SJCRH30 (cell line): ENCODE measurements at places on chromosomes 3 and 15.
A peak's percentile ranks its signal among the peaks of the same experiment; 100 is the strongest.

DNA sequence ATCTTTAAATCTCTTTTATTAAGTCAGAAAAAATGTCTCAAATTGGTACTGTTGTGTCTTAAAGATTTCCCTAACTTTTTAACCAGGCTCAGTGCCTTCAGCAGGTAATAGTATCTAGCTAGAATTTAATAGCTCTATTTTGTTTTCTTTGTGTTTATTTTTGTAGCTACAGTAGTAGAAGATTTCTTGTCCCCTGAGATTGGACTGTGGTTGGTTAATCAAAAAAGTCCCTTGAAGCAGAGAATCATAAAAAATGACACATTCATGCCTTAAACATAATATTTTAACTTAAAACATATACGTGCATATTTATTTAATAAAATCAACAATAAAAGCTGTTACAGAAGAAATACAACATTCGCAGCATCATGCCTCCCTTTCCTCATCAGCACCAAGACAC, 102.8 kb downstream of the EEFSEC start:
- no peak for DNase-seq

- no peak for DNase-seq
Measured at GRCh38 chr3:143526011-143526545, 322.2 kb downstream of the SLC9A9 start.

- DNase-seq: peak; percentile 82
Measured at GRCh38 chr3:129625072-129625874, 18.8 kb upstream of the PLXND1 start.

- DNase-seq: no peak
Measured at GRCh38 chr3:9501226-9501625, 52.4 kb downstream of the LHFPL4 start.

DNA sequence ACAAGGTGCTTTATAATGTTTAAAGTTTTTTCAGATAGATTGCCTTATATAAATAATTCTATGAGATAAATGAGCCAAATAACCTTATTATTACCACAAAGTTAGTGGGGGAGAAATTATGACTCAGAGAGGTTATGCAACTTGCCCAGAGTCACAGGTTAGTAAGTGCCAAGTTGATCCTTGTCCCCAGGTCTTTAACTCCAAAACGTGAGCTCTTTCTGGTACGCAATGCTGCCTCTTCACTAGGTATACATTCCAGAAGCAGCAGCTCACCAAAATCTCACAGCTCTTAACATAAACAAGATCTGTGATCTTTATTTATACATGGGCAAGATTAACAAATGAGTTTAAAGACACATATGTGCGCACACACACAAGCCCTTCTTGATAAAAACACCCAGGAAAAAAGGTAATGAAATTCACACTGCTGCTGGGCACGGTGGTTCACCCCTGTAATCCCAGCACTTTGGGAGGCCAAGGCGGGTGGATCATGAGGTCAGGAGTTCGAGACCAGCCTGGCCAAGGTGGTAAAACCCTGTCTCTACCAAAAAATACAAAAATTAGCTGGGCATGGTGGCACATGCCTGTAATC, 59.8 kb upstream of the NR2F2 start:
- DNase-seq: no peak

DNA sequence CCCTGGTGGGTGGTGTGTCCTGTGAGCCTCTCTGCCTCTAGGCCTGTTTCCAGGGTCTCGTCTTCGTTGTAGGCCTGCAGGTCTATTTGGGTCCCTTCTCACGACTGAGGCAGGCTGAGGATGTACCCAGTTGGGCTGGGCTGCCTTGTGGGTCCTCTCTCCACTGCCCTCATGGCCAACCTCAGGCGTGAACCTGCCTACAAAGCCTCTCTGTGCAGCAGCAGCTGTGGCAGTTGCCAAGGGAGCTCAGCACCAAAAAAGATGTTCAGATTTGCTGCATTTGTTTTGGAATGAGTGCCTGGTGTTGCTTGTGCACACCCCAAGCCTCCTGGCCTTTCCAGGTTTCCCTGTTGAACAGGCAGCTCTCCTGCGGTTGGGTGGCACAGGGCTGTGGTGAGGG, 13.4 kb downstream of the KLF13 start:
- DNase-seq: no peak

GRCh38 chr3:3189102-3189727, 9.7 kb upstream of the CRBN start:
- DNase-seq: no peak

GRCh38 chr15:46622851-46623250, 988.0 kb downstream of the SQOR start:
- no peak for DNase-seq

GRCh38 chr3:124395584-124396338, 334.5 kb upstream of the UMPS start:
- DNase-seq: peak; percentile 87

DNA sequence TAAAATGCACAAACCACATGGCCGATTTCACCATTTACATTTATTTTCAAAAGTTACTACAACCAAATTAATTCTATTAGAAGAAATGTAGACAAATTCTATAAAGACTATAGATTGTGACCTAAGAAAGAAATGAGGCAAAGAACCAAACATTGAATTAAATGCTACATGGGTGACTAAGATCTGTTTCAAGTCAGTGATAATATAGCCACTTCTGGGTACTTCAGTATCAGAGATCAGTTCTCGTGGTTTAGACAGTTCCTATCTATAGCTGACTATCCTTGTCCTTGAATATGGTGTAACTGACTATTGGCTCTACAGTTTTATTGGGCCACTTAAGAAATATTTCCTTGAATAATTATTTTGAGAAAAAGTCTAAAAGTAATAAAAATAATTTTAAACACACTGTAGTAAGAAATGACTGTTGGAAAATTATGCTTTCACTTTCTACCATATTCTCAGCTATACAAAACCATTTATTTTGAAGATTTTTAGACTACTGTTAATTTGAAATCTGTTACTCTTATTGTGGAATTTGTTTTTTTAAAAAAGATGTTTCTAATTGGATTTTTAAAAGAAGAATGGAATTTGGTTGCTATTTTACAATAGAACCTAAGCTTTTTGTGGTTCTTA, 14.1 kb downstream of the KCNMB3 start:
- no peak for DNase-seq

- DNase-seq: no peak
Measured at GRCh38 chr3:83453056-83453455, 1505.7 kb upstream of the CADM2 start.

DNA sequence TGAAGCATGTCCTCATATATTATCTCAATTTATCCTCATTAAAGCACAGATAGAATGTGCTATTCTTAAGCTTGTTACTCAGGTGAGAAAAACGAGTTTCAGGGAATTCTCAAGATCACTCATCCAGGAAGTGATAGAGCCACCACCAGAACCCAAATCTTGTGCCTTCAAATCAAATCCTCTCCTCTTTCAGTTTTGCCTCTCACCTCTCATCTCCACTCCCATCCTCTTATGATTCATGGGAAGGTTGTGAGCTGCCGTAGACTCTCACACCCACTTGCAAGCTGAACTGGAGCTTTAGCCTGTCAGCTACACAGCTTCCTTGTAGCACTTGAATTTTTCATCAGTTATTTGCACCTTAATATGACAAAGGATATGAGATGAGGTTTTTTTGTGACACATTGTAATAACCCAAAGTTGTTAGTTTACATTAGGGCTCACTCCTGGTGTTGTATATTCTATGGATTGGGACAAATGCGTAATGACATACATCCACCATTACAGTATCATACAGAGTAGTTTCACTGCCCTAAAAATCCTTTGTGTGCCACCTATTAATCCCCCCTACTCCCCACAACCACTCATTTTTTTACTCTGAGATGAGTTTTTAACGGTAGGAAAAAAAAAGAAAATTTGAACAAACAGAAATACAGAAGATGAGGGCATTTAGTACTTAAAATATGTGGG, 25.7 kb downstream of the GPR15 start:
- no peak for DNase-seq

- DNase-seq: no peak
Measured at GRCh38 chr15:60390231-60390630, 7.6 kb downstream of the ANXA2 start.

DNA sequence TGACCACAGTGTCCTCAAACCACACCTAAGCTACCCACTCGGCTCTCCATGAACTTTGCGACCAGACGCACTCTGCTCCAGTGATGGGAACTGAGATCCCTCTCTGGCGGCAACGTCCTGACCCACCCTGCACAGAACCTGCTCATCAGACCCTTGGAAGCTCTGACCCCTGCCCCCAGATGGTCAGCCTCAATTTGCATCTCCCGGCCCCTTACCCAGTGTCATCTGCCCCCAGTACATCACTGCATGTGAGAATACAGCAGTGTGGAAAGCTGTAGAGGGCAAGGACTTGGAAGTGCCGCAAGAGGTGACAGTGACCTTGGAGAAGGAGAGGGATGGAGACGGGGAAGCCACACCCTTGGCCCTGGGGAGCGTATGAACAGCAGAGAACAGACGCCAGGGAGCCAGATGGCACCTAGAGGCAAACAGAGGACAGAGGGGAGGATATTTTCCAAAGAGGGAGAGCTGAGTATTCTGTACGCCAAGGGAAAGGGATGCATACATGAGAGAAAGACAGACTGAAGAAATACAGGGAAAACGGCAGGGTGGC, 192.0 kb downstream of the XXYLT1 start:
- no peak for DNase-seq

DNA sequence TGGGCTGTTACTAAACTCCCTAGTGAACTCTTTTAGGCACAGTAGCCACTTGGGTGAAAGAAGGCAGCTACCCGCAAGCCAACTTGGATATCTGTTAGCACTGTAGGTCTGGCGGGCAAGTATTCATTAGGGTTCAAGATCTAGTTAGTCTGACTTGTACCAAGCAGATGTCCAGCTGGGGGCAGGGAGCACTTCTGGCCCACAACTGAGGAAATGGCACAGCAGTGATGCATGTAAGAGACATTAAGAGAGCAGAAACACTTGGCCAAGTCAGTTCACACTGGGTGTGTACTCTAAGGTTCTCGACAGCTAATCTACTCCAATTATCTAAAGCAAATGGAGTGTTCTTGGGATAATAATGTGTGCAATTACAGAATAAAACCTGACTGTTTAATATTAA, 131.7 kb downstream of the CTNNB1 start:
- no peak for DNase-seq

DNA sequence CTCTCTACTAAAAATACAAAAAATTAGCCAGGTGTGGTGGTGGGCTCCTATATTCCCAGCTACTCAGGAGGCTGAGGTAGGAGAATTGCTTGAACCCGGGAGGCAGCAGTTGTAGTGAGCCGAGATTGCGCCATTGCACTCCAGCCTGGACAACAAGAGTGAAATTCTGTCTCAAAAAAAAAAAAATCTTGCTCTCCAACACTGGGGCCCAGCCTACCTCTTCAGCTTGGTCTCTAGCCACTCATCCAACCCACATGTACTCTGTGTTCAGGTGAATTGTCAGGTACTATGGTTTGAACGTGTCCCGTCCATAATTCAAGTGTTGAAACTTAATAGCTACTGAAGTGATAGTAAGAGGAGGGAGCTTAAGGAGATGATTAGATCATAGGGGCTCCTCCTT, 22.4 kb upstream of the RAB7A start:
- DNase-seq: no peak

- DNase-seq: peak; percentile 30
Measured at GRCh38 chr15:44882499-44882968, 74.0 kb upstream of the TERB2 start.

DNA sequence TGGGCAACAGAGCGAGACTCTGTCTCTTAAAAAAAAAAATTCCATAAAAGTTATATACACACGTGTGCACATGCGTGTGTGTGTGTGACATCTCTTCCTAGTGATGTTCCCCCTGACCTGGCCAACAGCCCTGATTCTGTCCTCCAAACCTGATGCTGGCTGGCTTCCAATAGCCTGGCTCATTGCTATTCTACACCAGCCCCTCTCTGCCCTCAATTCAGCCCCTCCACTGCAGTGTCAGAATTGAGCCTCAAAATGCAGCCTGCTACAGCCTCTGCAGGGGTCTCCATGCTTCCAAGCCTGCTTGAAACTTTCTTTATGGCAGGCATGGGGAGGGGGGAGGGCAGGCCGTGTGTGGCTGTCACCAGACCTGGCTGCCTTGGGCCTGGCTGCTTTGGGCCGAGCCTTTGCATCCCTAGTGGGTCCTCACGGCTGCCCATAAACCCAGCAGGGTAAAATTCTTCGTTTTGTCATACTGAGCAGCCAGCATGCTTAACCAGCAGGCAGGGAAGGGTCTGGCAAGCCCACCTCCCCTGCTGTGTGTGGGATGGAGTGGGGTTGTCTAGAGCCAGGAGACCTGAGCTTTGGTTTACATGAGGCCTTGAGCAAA, 22.7 kb upstream of the DOCK3 start:
- DNase-seq: no peak

DNA sequence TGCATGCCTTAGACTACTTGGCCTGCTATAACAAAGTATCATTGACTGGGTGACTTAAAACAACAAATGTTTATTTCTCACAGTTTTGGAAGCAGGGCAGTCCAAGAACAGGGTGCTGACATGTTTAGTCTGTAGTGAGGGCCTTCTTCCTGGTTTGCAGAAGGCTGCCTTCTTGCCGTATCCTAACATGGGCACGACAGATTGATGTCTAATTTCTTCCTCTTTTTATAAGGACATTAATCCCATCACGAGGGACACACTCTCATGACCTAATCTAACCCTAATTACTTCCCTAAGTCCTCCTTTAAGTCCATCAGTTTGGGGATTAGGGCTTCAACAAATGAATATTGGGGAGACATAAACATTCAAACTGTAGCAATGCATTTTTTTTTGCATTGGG, 10.9 kb upstream of the GOLGA8B start:
- no peak for DNase-seq

DNA sequence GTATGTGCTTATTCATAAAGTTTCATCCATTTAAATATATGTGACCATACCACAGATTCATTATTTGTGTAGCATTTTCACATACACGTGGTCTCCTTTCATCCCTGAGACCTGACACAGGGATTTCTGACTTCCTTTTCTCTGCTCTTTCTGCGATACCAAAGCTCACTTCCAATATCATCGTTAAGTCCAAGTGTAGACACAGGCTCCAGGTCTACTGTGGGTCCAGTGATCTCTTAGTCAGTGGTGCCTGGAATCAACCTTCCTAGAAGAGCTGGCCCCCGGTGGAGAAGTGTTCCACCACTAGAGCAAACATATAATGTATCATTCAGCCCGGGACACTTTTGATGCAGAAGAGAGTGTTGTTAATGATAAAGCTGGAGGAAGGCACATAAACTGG, 72.4 kb downstream of the LDHAL6B start:
- no peak for DNase-seq

- DNase-seq: no peak
Measured at GRCh38 chr3:40192628-40193027, 116.9 kb upstream of the EIF1B start.

DNA sequence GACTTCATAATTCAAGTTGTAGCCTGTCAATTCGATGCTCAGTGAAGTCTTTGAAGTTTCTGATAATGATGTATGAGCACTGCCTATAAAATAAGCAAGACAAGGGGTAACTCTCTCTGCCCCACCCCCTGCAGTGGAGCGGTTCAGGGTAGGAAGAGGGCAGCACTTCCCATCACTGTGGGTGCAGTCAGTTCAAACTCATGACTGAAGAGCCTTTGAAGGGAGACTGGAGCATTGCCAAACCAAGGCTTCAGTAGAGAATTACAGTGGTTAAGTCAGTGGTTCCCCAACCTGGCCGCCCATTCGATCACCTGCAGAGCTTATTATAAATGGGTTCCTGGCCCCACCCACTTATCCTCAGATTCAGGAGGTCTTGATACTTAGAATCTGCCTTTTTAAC, 190.6 kb downstream of the SHQ1 start:
- DNase-seq: no peak
